Peyer's patch (tissue), 4 donors: ENCODE measurements at places on chromosomes 3 and 15.

DNA sequence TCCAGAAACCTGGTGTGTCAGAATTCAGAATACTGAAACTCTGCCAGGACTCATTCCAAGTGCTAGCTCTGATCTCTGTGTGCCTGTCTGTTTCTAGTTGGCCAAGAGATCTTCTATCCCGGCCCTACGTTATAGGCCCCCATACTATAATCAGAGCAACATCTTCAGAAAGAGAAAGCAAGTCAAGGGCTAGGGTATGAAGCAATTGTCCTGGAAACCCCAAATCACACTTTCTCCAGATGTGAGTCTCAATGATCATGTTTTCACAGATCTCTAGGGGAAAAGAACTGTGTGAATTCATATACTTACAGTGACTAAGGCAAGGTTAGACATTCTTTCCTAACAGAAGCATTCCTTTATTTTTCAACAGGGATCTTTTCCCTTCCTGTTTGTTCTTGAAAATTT, 309.7 kb downstream of the SLC9A9 start:
- no peak overlapping the region for H3K27ac ChIP-seq
- H3K27me3 ChIP-seq: no peaks in the 10 kb centered on the region
- no peaks in the 10 kb centered on the region for H3K4me1 ChIP-seq
- DNase-seq: no peak
- H3K36me3 ChIP-seq: no peaks in the 10 kb centered on the region

DNA sequence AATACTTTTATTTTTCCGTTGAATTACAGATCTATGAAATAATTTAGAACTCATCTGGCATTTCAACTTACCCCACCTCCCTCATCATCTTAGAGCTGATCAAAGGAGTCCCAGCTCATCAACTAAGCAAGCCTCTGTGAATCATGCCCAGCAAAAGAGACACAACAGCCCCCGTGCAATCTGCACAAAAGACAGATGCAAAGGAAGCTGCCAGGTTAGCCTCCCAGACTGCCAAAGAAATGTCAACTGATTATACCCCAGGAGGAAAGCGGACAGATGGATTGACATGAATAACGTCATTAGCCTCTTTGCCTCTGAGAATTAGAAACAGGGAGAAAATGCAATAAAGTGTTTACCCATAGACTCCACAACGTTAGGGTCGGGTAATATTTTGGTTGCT, 75.0 kb downstream of the GABRB3 start:
- no peaks in the 10 kb centered on the region for H3K27me3 ChIP-seq
- no peak for DNase-seq
- H3K27ac ChIP-seq: no peak overlapping the region
- H3K36me3 ChIP-seq: no peaks in the 10 kb centered on the region

GRCh38 chr15:81054236-81054635, 53.5 kb downstream of the TLNRD1 start:
- H3K4me3 ChIP-seq: no peak overlapping the region
- H3K4me1 ChIP-seq: no peaks in the 10 kb centered on the region
- H3K36me3 ChIP-seq: no peaks in the 10 kb centered on the region
- H3K27ac ChIP-seq: no peak overlapping the region

- H3K4me3 ChIP-seq: no peak overlapping the region
- no peaks in the 10 kb centered on the region for H3K27me3 ChIP-seq
- no peaks in the 10 kb centered on the region for H3K36me3 ChIP-seq
- no peaks in the 10 kb centered on the region for H3K4me1 ChIP-seq
- no peak overlapping the region for H3K27ac ChIP-seq
- DNase-seq: peak; percentile 72
Measured at GRCh38 chr3:135895106-135895733, 70.3 kb upstream of the PPP2R3A start.

- peaks cover 38% of the 10 kb centered on the region for H3K4me1 ChIP-seq
- H3K36me3 ChIP-seq: no peaks in the 10 kb centered on the region
- no peak overlapping the region for H3K4me3 ChIP-seq
- peak; percentile 12 for DNase-seq
- no peaks in the 10 kb centered on the region for H3K27me3 ChIP-seq
- no peak overlapping the region for H3K27ac ChIP-seq
Measured at GRCh38 chr15:78209646-78210348, 24.6 kb downstream of the ACSBG1 start.
